ENCODE measurements at places on chromosomes 12 and 14.

- no peak for DNase-seq
Observed at GRCh38 chr12:101414533-101415119, 7.1 kb upstream of the ARL1 start.

GRCh38 chr12:103175625-103176024, 218.2 kb downstream of the ASCL1 start:
- DNase-seq: no peak

DNA sequence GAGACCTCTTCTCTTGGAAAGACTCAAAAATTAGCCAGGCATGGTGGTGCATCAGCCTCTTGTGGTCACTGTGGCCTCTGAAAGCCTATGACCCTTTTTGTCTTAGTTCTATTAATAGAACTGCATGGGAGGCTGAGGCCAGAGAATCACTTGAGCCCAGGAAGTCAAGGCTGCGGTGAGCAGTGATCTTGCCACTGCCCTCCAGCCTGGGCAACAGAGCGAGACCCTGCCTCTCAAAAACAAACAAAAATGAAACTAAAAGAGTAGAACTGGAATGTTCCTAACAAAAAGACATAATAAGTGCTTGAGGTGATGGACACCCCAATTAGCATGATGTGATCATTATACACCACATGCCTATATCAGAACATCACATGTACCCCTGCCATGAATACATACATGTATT, 197.0 kb upstream of the EEA1 start:
- no peak for DNase-seq

DNA sequence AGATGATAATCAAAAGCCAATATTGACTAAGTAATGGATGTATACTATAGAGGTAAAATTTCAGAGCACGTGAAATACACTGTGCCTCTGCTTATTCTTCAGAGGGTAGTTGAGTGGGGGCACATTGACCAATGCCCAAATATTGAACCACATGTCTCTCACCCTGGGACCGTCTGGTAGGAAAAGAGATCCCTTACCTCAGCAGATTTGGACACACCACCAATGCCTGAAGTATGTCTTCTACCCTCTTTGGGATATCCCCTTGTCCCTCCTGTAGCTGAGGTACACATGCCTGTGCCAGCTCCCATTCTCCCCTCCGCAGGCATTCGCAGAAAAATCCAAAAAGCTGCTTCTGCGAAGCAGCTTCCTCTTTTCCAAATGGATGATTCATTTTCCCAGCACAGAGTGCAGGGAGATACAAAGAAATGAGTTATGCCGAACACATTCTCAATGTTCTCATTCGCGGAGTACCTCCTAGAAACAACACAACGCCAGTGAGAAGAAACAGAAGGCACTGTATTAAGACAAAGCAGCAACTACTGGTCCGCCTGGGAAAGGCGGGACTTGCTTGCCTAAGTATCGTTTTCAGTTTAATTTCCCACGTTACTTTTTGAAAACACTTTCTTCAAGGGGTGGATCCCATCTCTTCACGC, 691 bp downstream of the ZFYVE26 start:
- no peak for DNase-seq

GRCh38 chr14:51652168-51653078, 713 bp downstream of the FRMD6 start:
- peak; percentile 22 for DNase-seq

DNA sequence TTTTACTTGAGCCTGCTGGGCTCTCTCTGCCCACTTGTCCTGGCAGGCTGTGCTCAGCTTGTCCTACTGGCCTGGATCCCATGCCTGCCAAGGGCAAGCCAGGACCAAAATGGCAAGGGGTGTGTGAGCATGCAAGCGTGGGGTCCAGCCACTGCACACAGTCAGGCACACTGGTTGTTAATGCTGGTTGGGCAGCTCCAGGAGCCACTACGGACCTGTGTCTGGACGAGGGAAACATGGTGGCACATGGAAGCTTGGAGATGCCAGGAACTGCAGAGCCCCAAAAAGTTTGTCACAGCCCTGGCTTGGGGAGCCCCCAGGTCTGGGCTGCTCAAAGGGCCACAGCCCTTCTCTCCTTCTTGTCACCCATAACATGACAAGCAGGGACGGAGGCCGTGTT, 83.8 kb downstream of the ACSS3 start:
- DNase-seq: no peak

DNA sequence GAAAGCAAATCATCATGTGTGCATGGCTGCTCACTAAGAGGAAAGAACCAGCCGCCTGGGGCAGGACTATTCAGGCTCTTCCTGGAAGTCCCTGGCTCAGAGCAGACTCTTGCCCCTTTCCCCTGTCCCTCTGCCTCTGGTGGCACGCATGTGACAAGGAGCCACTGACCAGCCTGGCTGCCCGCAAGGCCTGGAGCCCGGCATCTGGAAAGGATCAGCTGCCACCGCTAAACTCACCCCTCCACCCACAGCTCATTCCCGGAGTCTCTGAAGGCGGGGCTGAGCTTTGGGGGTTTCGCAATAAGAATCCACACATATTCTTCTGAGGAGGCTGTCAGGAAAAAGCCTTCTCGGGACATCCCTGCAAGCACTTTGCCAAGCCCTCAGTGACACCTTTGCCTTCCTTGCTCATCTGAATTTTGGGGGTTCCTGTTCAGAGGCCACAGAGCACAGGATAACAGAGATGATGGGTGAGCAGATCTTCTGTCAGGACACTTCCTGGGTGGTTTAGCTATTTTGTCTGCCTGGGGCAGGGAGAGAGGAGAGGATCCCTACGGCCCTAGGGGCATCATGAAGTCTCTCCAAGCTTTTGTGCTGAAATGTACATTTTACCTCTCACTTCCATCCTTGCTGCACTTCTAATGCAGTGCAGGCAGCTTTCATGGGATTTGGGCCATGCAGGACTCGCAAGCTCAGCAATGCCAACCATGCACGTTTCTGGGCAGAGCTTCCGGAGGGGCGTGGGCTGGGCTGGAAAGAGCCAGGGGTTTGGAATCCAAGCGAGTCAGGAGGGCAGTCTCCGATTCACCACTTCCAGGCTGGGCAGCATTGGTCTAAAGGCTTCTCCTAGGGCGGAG, 124.8 kb upstream of the MAP1LC3B2 start:
- DNase-seq: no peak

DNA sequence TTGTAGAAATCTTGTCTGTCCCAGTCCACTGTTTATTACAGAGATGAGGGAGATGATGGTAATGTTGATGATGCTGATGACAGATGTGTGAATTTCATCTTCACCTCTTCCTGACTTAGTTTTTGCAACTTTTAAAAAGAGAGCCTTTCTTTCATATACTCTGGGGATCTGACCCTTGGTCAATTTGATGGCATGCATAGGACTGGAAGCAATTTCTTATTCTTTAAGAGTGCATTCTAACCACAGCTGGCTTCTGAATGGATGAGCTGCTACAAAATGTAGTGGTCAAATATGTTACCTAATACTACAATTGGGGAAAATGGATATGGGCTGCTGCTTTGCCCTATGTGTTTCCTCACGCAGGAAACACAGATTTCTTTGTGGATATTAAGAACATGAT, 80.8 kb downstream of the MYRFL start:
- DNase-seq: no peak

DNA sequence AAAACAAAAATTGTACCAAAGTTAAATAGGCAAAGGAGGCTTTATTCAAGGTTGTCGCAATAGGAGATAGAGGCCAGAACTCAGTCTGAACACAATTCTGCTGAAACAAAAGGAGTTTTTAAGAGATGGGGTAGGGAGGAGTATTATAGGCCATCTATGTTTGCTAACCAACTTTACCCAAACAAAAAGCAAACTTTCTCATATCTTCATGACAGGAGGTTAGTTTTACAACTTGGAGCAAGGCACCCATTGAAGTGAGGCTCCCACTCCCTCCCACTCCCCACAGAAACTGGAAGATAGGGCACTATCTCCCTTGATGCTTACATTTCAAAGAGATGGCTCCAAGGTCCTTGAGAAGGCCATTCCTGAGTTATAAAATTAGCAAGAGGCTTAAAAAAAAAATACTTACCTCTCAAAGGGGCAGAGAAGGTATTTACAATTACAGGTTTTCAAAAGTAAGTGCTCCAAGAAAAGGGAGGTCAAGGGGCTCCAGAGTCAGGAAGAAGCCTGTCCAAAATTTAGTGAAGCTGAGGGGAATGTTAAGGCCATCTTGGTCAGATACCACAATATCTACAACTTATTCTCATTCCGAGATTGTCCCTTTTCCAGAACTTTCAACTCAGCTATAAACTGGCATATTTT, 84.4 kb upstream of the DHRS4 start:
- DNase-seq: no peak

- DNase-seq: no peak
Observed at GRCh38 chr14:100389497-100390104, 66.5 kb downstream of the SLC25A47 start.

DNA sequence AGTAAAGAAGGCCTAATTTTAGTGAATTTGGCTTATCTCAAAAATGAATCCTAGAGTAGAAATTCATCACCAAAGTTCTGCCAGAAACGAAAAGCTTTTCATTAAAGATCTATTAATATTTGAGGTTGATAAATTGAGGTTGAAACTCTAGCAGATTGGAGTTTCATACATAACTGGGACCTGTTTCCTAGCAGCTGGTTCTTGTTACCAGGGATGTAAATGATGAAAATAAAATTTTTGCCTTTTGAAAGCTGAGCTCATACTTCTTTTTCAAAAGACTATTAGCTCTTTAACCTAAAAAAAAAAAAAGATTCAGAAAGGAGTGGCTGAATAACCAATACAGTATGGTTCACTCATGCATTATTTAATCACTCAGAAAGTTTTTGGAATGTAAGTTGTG, 98.3 kb downstream of the PTGER2 start:
- no peak for DNase-seq

- no peak for DNase-seq
Observed at GRCh38 chr12:124827588-124828184, 36.0 kb downstream of the SCARB1 start.

- DNase-seq: no peak
Observed at GRCh38 chr14:54653712-54654469, 87.0 kb downstream of the SAMD4A start.

- DNase-seq: no peak
Observed at GRCh38 chr14:92458136-92459029, 55.2 kb upstream of the RIN3 start.

- DNase-seq: no peak
Observed at GRCh38 chr14:95531473-95531872, 3.4 kb upstream of the GLRX5 start.

- peak; percentile 6 for DNase-seq
Observed at GRCh38 chr14:103628221-103628683, 759 bp upstream of the KLC1 start.

DNA sequence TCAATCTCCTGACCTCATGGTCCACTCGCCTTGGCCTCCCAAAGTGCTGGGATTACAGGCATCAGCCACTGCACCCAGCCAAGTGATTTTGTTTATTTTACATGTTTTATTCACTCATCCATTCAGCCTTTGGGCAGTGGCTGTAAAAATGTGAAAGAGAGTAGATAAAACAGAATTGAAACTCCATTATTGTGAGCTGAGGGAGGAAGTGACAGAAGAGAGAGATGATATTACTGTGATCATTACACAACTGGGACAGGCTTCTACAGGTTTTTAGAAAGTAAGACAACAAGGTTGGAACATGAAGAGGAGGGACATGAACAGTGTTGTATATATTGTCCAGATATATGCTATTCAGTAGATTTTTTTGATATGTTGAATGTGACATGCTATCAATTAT, 25.0 kb downstream of the CREBL2 start:
- no peak for DNase-seq

- DNase-seq: no peak
Observed at GRCh38 chr12:120996133-120996746, 17.9 kb downstream of the HNF1A start.

GRCh38 chr12:83389237-83389996, 702.7 kb downstream of the TMTC2 start:
- DNase-seq: no peak

- no peak for DNase-seq
Observed at GRCh38 chr12:14396071-14396470, 30.6 kb downstream of the ATF7IP start.

DNA sequence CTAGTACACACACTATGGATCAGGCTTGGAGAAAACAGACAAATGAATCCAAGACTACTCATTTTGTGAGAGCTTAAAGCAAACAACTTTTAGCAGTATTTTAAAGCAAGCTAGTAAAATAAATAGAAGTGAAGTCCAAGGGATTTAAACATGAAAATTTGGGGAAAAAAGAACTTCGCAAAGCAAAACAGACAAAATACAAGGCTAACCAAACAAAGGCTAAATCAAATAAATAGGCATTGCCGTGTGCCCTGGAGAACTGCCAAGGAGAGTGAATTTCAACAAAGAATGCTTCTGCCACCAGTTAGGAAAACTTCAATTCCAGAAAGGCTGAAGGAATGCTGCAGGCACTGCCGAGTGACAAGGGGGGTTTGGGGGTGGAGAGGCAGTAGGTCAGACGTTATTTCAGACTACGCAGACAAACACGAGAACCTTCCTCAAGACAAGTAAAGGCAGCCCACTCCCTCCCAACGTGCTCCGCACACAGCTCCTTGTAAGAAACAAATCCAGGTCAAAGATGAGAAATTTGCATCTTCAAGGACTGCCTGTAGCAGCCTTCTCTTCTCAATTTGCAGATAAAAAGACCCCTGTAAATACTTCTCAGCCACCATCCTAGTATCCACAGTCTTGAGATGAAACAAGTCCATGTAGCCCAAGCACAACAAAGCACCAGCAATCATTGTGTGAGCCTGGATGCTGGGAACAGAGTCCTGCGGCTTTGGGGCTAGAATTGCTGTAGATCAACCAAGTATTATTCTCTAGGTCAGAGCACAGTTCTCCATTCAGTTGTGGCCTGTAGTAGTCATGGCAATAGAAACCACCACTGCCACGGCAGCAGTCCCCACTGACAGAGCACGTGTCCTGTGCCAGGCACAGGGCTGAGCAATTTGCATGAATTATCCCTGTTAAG, 43.3 kb downstream of the EFCAB11 start:
- no peak for DNase-seq

DNA sequence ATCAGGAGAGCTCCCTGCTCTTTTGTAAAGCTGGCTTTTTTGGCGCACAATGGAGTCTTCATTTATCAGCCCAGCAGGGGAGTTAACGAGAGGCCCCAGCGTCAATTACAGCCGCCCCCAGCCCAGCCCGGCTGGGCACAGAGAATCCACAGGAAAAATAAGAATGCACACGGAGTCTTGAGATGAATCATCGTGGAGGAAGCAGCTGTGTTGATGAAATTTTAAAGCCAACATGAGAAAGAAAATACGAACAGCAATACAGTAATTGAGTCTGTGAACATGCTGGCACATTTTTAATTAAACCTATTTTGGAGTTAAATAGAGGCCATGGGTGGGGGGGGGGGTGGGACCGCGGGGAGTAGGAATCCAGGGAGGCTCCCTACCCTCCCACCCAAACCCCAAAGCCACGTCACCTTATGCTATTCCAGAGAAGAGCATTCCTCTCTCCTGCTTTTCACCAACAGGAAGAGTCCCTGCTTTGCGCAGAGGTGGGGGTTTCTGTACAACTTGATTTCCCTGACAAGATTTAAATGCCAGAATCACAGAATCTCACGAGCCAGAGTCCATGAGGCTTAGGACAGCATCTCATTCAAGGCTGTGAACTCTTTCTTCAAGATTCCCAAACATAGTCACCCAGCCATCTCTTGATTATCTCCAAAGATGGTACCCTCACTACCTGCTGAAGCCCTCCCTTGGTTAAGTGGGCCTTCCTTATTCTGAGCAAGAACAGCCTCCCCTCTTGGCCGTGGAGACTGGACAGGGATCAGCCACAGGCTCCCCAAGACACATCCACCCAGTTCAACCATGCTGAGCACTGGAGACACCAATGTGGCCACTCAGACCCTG, 50.3 kb downstream of the CCNK start:
- DNase-seq: no peak

- peak; percentile 32 for DNase-seq
Observed at GRCh38 chr12:104219908-104220404, 4.4 kb downstream of the TXNRD1 start.

GRCh38 chr12:119072440-119072839, 91.1 kb downstream of the SRRM4 start:
- no peak for DNase-seq
